Osteoblast (primary cell): ENCODE measurements at places on chromosomes 12 and 14. TPM values are rescaled to one million over a fixed set of nuclear protein-coding genes. Genes with fewer than 3 reads are reported as not detected.

DNA sequence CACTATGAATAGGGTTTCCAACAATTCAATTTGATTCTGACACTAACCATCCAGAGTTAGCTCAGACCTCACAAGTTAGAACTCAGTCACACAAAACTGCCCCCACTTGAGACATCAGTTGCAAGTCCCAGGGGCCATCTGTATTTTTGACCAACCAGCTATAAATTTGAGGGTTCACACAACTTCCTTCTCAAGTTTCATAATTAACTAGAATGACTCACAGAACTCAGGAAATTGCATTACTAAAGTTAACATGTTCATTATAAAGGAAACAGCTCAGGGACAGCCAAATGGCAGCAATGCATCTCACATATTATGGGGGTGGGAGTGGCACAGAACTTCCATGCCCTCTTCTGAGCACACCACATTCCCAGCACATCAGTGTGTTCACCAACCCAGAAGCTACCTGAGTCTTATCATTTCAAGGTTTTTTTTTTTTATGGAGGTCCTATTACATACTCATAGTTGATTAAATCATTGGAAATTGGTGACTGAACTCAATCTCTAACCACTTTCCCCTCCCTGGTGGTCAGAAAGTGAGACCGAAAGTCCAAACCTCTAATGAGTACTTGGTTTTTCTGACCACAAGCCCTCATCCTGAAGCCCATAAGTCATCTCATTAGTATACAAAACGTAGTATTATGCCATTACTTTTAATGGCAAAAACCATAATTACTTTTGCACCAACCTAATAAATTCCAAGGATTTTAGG is 1721.5 kb upstream of the SEL1L start:
- no peak for DNase-seq

GRCh38 chr12:91663744-91664143 is 481.1 kb upstream of the DCN start:
- DNase-seq: no peak

- DNase-seq: peak; percentile 84
Observed at GRCh38 chr12:52202361-52203078, 10.7 kb upstream of the KRT80 start.

GRCh38 chr12:3252450-3252891 is 175.3 kb downstream of the TSPAN9 start:
- no peak for DNase-seq

- peak; percentile 87 for DNase-seq
Observed at GRCh38 chr14:51304941-51305340, 64.9 kb downstream of the TMX1 start.

OR6C3 gene
- not detected in 2 replicates for total RNA-seq

DNA sequence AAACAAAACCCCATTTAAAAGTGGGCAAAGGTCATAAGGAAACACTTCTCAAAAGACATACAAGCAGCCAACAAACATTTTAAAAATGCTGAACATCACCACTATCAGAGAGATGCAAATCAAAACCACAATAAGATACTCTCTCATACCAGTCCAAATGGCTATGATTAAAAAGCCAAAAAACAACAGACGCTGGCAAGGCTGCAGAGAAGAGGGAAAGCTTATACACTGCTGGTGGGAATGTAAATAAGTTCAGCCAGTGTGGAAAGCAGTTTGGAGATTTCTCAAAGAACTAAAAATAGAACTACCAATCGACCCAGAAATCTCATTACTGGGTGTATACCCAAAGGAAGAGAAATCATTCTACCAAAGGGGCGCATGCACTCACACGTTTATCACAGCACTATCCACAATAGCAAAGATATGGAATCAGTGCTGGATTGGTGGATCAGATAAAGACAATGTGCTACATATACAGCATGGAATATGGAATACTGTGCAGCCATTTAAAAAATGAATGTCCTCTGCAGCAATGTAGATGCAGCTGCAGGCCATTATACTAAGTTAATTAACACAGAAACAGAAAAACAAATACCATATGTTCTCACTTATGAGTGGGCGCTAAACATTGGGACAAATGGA is 102.1 kb upstream of the DAAM1 start:
- DNase-seq: no peak

CLEC6A gene
- not detected in 2 replicates for total RNA-seq

GRCh38 chr12:3935078-3935477 is 61.9 kb upstream of the PARP11 start:
- DNase-seq: no peak

GRCh38 chr14:75579882-75580281 is 1.5 kb downstream of the FLVCR2 start:
- no peak for DNase-seq

GRCh38 chr14:80718940-80719339 is 222.6 kb downstream of the CEP128 start:
- DNase-seq: no peak

DNA sequence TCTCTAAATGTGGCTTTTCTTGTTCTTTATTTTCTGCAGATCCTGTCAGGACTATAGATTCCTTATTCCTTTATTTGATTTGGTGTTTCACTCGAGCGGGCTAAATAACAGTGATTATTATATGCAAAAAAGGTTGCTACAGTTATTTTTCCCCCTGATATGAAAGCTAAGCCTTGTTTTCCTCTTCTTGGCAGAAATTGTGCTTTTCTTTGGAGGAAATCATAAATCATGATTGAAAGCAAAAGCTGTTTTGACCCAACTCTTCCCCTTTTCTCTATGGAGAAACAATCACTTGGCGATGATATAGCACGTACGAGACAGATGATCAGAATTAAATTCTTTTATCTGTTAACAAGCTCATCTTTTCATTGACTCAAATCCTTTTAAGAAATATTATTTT is 31.4 kb downstream of the PPFIBP1 start:
- no peak for DNase-seq

COL2A1 gene
- under 0.01 TPM in 2 replicates for total RNA-seq

MANSC4 gene
- total RNA-seq: not detected in 2 replicates

GRCh38 chr12:51021694-51022093 is 4.5 kb downstream of the SLC11A2 start:
- no peak for DNase-seq

DNA sequence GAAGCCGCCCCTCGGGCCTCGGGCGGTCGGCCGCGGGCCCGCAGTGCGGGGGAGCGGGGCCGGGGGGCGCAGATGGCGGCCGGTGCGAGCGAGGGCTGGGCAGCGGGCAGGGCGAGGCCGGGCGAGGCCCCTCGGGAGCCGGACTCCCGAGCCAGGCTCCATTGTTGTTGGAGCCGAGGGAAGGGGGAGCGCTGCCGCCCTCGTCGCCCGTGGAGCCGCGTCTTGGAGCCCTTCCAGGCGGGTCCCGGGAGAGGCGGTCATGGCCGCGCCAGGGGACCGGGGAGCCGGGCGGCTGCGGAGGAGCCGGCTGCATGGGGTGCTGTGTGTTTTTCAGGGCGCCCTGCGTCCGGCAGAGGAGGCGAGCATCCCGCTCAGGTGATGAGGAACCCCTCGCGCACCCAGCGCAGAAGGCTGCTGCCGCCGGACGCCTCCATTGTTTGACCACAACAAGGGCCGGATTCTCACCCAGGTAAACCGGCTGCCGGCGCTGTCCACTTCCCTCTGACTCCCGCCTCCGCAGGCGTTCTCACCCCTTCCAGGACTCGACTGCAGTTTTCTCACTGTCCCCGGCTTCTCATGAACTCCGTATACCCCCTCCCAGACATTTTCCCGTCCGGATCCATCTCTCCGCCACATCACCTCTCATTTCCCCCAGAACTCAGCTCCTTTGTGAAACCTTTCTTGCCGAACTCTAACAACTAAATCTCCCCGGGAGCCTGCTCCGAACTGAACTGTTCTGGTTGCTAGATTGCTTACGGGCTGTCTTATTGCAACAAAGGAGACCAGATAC is 732 bp downstream of the ZNF664 start:
- DNase-seq: peak; percentile 77

GLI1 gene
- total RNA-seq: 0.29 and 0.36 TPM in 2 replicates

DNA sequence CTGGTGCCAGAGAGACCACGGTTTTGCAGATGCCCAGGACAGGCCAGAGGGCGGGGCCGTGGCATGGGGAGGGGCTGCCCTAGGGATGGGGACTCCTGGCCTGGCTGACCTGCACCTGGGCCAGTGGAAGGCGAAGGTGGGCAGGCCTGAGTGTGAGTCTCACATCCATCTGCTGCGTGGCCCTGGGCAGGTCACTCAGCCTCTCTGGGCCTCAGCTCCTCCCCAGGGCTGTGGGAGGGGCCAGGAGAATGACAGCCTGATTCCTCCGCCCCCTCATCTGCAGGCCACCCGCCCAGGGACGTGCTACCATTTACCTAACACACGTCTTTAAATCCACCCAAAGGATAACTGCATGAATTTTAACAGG is 90.9 kb downstream of the GALNT9 start:
- no peak for DNase-seq

DNA sequence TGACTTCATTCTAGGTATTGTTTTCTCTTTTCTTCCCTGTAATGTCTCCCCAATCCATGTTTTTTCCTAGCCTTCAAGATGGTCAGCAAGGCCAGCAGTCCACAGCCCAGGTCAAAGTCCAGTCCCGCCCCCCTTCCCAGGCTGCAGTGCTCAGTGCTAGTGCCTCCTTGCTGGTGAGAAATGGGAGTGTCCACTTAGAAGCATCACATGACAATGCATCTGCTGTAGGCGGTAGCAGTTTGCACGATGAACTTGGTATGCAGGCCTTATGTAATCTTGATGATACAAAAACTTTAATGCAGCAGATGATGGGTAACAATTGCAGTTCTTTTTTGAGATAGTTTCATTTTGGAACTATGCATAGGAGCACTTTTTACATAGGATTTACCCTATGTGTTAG is 88.4 kb downstream of the PCNX1 start:
- no peak for DNase-seq

TAS2R43 gene
- 5.0 TPM in 1 of 2 replicates, not detected in the other for total RNA-seq

DNA sequence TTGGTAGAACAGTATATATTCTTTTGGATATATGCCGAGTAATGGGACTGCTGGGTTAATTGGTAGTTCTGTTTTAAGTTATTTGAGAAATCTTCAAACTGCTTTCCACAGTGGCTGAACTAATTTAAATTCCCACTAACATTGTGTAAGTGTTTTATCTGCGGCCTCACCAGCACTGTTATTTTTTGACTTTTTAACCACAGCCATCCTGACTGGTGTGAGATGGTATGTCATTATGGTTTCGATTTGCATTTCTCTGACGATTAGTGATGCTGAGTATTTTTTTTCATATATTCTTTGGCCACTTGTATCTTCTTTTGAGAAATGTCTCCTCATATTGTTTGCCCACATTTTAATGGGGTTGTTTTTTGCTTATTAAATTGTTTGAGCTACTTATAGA is 357.4 kb downstream of the C12orf50 start:
- no peak for DNase-seq

GRCh38 chr12:70646850-70647249 is 9.6 kb upstream of the PTPRB start:
- no peak for DNase-seq

MTHFD1 gene
- total RNA-seq: 28.2 and 33.6 TPM in 2 replicates

- peak; percentile 67 for DNase-seq
Observed at GRCh38 chr12:3014641-3015040, 55.4 kb downstream of the TEAD4 start.

DNA sequence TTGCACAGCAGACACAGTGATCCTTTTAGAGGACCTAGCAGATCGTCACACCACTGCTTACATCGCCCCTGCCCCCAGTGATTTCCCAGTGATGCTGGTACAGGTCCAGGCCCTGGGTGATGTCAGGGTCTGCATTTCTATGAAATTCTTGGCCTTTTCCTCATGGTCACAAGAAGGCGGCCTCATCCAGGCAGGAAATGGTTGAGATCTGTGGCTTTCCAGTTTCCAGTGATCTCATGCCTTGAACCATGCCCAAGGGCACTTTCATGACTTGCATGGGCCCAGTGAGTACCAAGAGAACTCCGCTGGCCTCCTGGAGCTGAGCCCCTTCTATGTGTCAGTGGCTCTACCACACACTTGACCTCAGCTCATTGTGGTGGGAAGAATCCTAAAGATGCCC is 41.9 kb upstream of the BDKRB2 start:
- peak; percentile 91 for DNase-seq

DNA sequence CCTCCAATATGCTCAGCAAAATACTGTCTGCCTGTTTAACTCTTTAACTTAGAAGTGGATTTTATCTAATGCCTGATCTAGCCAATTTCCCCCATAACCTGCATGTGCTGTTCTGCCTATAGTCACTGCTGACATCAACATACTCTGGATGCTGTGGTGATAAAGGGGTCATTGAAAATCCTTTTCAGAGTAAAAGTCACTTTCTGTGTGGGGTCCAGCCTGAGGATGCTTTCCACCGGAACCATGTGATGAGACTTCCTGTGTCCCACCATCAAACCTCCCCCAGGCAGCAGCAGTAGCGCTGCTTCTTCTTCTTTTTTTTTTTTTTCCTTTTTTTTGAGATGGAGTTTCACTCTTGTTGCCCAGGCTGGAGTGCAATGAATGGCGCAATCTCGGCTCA is 607.0 kb downstream of the BCL11B start:
- no peak for DNase-seq

- peak; percentile 77 for DNase-seq
Observed at GRCh38 chr12:124573839-124574786, 6.7 kb upstream of the NCOR2 start.

DNA sequence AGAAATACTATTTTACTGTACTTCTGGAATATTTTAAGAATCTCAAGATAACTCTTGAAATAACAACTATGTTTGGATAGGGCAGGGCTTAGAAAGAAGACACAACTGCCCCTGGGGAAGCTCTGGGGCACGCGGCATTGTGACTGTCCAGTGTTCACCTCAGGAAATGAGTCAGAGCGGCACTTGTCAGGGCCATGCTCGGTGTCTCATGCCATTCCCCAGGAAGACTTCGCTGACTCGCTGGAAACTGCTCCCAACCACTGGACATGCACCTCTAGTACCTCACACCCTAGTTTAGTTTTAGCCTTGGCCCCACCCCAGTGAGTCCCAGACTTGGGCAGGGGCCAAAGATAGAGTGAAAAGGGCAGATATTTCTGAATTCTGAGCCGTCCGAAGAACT is 192.0 kb downstream of the TTC7B start:
- DNase-seq: no peak

DNA sequence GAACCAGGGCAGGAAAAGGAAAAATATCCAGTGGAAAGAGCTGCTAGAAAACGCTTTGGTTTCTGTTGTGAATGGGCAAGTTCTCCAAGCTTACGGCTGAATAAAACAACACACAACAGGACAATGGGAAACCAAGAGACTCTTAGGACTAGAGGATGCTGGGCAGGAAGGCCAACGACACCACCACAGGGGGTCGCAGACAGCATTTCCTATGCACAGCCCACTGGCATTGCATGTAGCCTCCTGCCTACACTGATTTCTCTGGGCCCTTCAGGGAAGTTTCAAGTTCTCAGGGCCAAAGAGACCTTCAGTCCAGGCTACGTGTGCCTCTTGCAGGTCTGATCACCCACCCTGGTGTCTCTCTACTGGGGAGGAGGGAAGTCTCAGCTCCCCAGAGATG is 108.0 kb downstream of the RIMBP2 start:
- DNase-seq: no peak

DNA sequence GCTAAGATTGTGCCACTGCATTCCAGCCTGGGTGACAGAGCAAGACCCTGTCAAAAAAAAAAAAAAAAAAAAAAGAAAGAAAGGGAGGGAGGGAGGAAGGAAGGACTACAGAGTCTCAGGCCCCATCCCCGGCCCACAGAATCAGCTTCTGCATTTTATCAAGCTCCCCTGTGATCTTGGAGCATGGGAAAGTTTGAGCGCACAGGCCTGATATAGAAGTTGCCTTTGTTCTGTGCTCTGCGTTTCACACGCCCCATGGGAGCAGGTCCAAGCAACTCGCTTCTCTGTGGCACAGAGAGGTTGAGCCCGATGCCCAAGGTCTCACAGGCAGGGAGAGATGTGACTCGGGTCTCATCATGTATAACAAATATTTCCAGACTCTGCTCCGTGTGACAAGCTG is 101.8 kb downstream of the PHETA1 start:
- no peak for DNase-seq

BICDL1 gene
- not detected in 2 replicates for total RNA-seq
